Ascending aorta (tissue), 2 donors: ENCODE measurements at places on chromosomes 3 and 15.
A peak's percentile ranks its signal among the peaks of the same experiment; 100 is the strongest.

DNA sequence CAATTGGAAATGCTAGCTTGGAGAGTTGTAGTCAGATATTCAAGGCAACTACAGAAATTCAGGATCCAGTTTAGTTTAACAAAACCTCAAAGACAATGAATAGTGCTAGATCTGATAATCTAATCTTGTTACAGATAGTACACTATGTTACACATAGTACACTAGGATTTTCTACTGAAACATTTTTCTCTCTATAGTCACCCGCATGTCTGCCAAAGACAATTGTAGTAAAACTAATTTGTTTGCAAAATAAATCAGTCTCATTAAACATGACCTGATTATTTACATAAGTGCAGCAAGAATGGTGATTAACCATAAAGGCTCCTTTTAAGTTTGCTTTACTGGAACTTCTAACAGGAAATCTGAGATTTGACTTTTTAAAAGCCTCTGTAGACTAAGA, 52.0 kb downstream of the ILDR1 start:
- DNase-seq: no peak

DNA sequence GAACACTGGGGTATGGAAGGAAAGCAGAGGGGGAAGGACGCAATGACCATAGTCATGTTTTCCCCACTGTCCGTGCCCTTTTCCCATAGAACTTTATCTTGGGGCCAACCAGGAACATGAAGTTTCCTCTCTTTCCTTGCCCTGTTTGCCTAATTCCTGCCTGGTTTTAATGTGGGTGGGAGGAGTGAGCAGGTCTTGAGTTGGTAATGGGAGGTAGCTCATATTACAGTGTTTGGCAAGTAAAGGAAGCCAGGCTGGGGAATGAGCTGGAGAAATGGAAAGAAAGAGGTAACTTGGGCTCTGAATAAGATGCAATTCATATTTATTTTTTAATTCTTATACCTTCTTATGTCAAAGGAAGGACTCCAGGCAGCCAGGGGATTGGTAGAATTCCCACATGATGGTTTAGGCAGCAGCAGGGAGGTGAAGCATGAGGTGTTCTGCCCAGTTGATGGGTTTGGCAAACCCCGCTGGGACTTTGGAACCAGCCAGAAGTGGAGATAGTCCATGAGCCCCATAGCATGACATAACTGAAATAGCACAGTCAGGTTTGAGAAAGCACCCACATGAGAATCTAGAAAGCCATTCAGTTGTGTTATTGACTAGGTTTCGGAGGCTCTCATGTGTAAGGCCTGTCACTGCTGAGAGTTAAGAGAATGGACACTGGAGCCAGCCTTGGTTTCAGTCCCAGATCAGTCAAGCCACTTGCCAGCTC, 60.0 kb downstream of the CCK start:
- no peak for DNase-seq

DNA sequence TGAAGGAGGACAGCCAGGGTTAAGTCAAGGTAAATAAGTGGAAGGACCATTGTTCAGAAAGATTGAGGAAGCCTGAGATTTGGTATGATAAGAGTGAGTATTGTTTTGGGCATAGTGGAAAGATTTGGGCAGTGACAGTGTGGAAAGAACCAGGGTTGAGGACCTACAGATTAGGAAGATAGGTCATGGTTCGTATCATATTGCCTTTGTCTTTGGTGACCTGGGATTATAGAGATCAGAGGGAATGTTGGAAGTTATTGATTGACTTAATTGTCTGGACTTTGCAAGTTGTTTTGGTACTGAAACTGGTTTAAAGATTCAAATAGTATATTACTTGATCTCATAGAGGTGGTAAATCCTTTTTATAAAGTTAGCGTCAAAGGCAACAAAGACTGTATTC, 23.1 kb upstream of the MGA start:
- DNase-seq: no peak

GRCh38 chr15:68258692-68259091, 18.9 kb upstream of the FEM1B start:
- DNase-seq: peak; percentile 67

DNA sequence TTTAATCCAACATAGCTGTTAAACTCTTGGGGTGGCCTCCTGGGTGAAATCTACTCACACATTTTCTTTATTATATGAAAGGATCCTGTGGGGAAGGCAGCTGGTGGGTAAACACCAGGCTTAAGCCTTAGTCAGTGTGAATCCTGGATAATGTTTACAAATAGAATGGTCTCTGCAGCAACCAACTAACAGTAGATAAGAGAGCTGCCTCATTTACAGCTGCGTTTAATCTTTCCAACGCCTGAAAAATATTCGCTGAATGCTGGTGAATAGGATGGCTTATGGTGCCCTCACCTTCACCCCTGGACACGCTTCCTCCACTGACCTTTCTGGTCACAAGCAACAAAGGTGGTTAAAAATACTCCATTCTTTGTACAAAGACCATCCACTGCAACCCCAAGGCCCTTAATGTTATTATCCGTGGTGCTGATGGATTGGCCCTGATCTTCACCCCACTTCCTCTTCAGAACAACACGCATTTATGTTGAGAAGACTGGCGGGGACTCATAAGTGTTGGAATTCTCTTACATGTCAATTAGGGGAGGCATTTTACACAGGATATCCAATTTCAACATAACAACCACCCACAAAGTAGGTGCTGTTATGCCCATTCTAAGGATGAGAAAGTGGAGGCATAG, 120.0 kb upstream of the FRMD4B start:
- DNase-seq: no peak

GRCh38 chr3:48016301-48016973, at the start of gene MAP4:
MAP4 (minus strand) TSS chr3:48016416; CDS start chr3:47998860, 17,556 bp downstream.
- DNase-seq: no peak

DNA sequence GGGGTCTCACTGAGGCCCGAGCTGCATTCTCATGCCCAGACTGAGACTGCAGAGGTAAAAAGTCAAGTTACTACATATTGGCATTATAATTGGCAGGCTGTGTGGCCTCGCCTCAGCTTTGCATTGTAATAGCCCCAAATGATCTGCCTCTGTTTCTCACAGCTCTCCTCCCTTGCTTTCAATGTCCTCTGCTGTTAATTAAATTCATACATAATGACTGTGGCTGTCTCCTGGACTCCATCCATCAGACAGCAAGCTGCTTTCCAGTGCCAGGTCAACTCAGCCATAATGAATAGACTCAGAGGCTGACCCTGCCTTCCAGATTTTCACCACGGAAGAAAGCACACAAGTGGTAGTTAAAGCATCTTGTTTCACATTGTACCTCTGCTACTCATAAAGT, 7.6 kb upstream of the RTP4 start:
- DNase-seq: no peak

GRCh38 chr3:56251343-56251945, 216.8 kb downstream of the ERC2 start:
- DNase-seq: no peak
